ENCODE measurements at places on chromosomes 5 and 9.
A peak's percentile ranks its signal among the peaks of the same experiment; 100 is the strongest.

DNA sequence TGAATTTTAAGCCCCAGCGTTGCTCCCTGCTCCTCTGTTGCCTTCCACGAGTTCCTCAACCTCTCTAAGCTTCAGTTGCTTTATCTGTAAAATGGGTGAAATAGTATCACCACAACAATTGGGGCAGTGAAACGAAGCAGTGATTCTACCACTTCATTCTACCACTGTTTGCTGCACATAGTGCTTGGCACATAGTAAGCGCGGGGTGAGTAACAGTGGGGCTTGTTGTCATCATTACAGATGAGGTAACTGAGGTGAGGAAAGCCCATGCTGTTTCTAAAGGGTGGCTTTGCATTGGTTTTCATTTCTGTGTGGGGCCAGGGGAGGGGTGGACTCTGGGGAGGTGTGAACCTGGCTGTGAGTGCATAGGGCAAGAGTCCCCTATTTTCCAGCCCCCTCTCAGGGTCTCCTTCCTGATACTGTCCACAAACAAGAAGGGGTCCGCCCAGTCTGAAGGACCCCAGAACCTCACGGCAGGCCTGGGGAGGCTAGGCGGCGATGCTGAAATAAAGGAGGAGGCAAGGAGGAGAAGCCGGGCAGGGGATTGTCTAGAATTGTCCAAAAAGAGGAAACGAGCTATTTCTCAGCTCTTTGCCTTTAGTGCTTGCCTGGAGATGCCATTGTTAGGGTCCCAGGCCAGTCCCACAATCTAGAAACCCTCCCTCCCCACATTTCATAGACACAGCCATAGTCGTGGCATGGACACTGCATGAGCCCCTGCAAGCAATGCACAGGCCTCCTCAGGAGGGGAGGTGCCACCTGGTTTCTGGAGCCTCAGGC is 65.6 kb downstream of the IL6ST start:
- DNase-seq = no peak

DNA sequence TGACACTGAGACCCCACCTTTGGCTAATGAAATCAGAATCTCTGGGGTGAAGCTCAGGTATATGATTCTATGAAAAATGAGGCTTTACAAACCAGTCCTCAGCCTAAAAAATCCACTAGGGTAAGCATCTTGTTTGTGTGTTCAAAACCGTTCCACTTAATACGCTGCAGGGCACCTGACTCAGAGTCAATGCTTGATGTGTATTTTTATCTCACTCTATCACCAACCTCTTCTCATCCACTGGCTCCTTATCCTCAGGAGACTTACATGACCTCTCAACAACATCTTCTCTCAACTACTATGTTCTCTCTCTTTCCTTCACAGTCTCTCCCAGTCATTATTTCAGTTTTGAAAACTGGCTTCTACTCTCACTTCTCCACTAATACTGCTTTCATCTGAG is 153.3 kb upstream of the KCNN2 start:
- DNase-seq = no peak

- DNase-seq = no peak
Measured at GRCh38 chr9:1272488-1272887, 222.3 kb downstream of the DMRT2 start.

DNA sequence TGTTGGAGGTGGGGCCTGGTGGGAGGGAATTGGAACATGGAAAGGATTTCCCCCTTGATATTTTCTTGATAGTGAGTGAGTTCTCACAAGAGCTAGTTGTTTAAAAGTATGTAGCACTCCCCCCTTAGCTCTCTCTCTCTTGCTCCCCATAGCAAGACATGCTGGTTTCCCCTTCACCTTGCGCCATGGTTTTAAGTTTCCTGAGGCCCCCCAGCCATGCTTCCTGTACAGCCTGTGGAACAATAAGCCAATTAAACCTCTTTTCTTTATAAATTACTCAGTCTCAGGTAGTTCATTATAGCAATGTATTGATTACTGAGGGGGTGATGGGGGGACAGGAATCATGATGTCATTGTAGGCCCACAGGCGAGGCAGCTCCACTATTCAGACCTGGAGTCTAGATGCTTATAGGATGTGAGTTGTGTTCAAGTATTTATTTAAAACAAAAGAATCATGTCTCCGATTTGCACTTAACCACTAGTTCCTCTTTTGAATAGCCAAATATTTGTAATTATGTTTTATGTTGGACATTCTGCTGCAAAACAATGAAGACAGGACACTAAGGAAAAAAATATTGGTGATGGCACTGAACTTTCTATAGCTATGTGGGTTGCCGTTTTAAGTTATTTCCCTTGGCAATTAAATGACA is 156.6 kb downstream of the TMEM38B start:
- DNase-seq = no peak

DNA sequence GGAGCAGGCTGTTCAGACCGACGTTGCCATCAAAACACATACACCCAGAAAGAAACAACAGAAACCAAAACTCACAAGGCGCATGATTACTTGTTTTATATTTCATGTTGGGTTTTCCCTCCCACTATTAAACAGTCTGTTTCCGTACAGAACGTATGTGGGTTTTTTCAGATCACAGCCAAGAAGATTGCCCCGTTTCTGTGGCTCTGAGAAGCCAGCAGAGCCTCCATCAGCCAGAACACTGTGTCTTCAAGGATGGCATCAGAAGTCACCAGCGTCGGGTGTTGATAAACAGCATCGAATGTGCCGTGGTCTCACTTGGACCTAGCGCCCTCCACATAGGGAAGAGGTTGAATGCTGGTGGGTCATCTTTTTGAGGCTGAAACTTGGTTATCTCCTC is 42.8 kb downstream of the FAM78A start:
- DNase-seq = peak; percentile 36

- DNase-seq = peak; percentile 26
Measured at GRCh38 chr5:157076558-157076957, 17.6 kb upstream of the HAVCR1 start.

DNA sequence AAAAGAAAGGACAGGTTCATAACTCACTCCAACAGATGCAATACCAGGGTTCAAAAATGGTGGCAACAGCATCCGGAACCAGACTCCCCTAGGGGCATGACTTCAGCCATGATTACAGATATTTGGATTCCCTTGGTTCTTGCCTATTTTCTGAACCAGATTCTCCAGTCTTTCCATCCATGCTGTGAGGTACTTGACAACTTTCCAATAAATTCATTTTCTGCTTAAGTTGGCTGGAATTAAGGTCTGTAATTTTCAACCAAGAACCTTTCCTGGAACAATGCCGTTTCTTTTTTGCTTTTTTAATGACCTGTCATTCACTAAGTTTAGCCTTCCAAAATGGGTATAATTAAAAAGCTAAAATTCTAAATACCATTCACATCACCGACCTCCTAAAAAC is 52.2 kb downstream of the SCAI start:
- no peak for DNase-seq

- DNase-seq = no peak
Measured at GRCh38 chr9:121372239-121373010, 2.4 kb upstream of the STOM start.

Measured in activated T-cell treated with anti-CD3 and anti-CD28 coated beads, Interleukin-2, amount 50 U/mL, for 72 hours (primary cell).